ENCODE measurements at places on chromosomes 1 and 21.

GRCh38 chr1:209688746-209689234 is 13.6 kb downstream of the G0S2 start:
- no peak for DNase-seq

- peak; percentile 58 for DNase-seq
Measured at GRCh38 chr21:42627527-42628289, 25.7 kb upstream of the PDE9A start.

DNA sequence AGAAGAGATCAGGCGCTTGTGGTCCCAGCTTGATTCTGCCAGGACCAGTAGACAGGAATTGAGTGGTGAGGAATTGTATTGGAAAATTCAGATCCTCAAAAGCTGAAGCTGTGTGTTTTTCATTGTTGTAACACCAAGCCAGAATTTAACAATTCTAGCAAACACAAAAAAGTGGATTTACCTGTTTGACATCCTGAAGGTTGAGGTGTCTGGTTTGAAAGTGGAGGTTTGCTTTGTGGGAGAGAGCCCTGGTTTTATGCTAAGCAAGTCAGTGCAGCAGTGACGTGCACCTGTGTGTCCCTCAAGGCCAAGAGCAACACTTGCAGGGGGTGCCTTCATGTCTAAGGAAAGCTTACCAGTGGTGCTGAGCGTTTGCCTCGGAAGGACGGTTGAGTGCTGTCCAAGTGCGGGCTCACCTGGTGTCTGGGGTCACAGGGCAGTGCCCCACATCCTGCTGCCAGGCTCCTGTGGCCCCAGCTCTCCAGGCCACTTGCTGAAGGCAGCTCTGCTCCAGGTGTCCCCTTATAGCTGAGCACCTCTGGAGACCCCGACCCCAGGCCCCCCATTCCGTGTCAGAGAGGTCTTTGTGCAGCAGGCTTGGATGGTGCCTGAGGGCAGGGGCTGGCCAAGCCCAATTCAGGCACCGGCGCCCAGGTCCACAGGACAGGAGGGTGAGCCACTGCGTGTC is 27.7 kb downstream of the PCNT start:
- no peak for DNase-seq

- no peak for DNase-seq
Measured at GRCh38 chr1:178912597-178912996, 41.7 kb upstream of the ANGPTL1 start.

GRCh38 chr1:109821831-109822745 is 58.4 kb upstream of the EPS8L3 start:
- DNase-seq: no peak

- no peak for DNase-seq
Measured at GRCh38 chr1:47023268-47024140, at the start of gene CYP4X1. Gene CYP4X1 (plus strand): TSS chr1:47023669. CDS start chr1:47023818, 149 bp downstream.

GRCh38 chr1:90512441-90512840 is 204.7 kb downstream of the BARHL2 start:
- DNase-seq: no peak

DNA sequence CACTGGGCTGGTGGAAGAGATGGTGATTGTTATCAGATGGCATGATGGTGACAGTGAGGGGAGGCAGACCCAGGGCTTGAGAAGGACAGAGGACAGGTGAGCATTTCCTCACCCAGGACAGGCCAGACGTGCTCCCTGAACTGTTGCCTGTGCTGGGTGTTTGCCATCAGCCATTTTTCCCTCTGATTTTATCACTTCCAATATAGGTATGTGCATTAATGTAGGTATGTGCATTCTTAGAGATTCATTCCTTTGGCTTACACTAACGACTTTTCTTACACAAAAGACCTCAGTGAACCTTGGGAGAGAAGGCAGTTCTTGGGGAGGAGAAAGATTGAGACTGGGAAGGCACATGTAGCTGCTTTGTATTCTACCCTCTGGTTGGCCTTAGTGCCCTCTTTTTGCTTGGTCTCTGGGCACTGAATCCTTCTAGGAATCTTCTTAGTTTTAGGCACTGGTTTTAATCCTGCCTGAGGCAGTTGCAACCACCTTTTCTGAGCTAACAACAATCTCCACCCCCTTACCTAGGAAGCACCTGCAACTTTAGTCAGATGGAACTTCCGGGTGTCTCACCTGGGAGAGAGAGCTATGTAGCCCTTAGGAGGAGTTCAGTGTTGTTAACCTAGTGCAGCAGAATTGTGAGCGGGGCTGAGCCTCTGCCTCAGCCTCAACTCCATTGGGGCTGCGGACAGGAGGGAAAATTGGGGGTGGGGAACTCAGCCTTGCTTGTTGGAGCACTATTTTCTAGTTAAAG is 30.9 kb downstream of the C1orf116 start:
- DNase-seq: no peak

GRCh38 chr1:222996310-222996975 is 146.6 kb downstream of the TLR5 start:
- no peak for DNase-seq

DNA sequence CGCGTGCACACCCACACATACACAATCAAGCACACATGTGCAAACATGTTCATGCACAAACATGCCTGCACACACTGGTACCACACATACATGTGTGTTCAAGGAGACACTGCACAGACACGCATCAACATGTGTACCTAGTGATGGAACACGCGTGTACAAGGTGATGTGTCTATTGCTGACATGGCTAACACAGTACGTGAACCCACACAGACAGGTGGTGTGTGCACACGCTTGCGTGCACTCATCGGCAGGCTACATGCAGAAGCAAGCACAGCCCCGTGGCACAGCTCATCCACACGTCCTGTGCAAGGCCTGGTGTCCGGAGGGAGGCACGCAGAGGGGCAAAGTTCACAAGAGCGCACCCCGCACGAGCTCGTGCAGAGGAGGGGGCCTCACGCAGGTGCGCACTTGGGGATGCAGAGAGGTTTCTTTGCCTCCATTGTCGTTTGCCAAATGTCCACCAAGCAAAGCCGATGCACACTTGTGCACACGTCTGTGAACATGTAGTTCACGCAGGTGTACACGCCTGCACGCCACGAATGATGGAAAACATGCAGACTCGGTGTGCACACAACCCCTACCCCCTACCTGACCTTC is 969 bp downstream of the ACAP3 start:
- DNase-seq: no peak

DNA sequence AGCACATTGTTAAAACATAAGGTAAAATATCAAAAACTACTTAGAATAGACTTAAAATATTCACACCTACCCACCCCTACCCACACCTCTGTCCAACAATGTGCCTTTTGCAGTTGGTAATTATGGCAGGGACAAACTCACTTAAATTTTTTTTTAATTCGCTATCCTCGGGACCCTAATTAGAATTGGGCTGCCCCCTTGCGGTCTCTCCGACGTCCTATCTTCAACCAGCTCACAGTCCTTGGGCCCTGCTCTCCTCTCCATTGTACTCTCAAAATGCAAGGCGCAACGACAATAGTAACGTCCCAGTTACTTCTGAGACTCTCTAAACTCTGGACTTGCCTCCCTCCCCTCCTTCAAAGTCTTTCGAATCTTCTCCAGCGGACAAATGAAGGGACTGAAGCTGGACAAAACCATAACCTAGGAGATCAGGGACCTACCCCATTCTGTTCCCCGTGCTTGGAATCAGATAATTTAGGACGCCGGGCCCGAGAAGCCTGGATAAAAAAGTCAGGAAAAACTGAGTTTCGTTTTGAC is 1.1 kb upstream of the CIART start:
- DNase-seq: no peak

GRCh38 chr1:49728377-49728776 is 295.4 kb downstream of the AGBL4 start:
- DNase-seq: no peak

DNA sequence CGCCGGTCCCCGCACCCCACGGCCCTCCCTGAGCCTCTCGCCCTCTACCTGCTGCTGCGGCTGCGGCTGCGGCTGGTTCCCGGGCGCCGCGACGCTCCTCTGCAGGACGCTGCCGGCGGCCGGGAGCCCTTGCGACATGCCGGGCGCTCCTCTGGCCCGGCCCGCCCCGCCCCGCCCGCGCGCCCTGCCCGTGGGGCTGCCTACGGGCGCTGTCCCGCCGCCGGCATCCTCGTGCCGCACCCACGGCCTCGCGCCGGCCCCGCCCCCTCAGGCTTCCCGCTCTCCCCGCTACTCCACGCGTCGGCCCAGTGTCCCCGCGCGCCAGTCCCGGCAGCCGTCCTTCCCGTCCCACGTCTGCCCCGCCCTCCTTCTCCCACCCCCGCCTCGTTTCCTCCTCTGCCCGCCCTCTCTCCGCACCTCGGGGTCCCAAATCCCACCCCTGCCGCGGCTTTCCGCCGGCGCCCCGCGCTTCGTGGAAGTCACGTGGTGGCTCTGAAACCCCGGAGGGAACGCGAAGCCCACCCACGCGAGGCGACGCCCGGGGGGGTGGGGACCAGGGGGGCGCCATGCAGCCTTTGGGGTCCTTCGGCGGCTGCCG is at the start of gene BATF3:
BATF3 (minus strand) TSS at position 216 of the 598 bp plus-strand sequence; CDS start at position 138, 78 bp downstream.
- DNase-seq: peak; percentile 27

DNA sequence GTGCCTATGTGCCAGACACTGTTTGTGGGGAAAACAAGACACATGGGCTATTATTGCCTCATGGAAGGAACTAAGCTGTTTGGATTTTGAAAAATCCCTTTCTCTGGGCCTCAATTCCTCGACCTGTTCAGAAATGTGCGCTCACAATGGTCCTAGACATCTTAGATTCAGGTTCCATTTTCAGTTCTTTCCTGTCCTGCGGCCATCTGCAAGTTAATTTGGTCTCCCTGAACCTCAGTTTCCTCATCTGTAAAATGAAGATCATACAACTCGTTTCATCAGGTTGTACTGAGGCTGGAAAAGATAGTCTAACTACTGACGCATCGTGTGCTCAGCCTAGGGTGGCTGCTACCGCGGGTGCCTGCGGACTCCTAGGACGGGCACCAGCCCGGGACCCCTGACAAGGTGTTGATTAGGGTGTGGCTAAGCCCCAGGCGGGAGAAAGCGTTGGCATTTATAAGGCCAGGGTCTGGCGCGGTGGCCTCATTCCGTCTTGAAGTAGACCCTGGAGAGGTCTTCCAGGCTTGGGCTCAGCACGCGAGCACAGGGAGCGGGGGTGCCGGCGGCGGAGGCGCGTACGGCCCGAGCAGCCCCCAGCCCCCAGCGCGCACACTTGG is 493 bp upstream of the ELOA start:
- no peak for DNase-seq

DNA sequence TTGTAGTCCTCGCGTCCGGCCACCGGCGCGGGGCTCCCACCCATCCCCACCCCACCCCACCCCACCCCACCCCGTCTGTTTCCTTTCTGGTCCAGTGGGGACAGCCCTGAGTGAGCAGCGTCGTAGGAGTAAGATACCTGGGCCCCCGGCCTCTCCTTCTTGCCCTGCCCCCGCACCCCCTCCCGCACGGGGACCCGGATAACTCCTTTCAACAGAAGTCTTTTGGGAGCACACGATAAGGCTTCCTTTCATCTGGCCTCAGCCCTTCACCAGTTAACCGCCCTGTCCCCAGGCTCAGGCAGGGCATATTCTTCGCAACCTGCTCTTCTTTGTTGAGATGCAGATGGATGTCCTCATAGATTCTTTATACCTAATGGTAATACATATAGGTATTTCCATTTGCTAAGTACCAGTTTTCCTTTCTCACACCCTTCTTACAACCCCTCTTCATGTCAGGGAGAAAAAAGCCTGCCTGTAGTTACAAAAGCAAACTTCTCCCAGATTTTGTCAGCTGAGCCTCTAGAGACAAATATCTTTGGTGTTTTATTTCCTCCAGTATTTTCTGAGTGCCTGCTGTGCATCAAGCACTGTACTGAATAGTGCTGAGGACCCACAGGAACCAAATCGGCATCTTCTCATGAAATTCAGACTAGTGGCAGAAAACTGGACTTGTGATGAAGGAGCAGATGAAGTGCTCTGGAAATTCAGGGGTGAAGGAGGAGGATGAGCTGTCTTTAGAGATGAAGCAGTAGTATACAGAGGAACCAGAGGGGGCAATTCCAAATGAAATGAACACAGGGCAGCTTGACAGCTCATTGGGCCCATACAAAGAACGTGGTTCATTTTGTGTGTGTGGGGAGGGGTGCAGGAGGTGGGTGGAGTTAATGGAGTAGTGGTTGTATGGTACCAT is 33.6 kb downstream of the SLC2A1 start:
- DNase-seq: peak; percentile 62

- DNase-seq: no peak
Measured at GRCh38 chr1:242216368-242216767, 217.5 kb upstream of the MAP1LC3C start.

GRCh38 chr1:233340031-233340555 is 12.6 kb downstream of the MAP3K21 start:
- no peak for DNase-seq
